ENCODE measurements at places on chromosomes 6 and 20. TPM values are rescaled to one million over a fixed set of nuclear protein-coding genes. Genes with fewer than 3 reads are reported as not detected.

RXRB gene
- 25.1 TPM for total RNA-seq

SLC26A8 gene
- total RNA-seq, result 0.26 TPM

IRF4 gene
- under 0.01 TPM for total RNA-seq

BHLHE23 gene
- total RNA-seq, result not detected

COL21A1 gene
- total RNA-seq, result 28.5 TPM

C4A gene
- total RNA-seq, result 5.8 TPM

PRIM2 gene
- total RNA-seq, result 22.3 TPM

MOCS3 gene
- total RNA-seq, result 6.9 TPM

HAO1 gene
- not detected for total RNA-seq

RPP21 gene
- total RNA-seq, result 16.5 TPM

SLC12A5 gene
- 0.06 TPM for total RNA-seq

GTF2H4 gene
- 8.0 TPM for total RNA-seq

SLC22A3 gene
- total RNA-seq, result 0.92 TPM

ETV7 gene
- under 0.01 TPM for total RNA-seq

EYA2 gene
- 0.50 TPM for total RNA-seq

BEND6 gene
- total RNA-seq, result 14.5 TPM

GMPR gene
- total RNA-seq, result 37.7 TPM

LAMA4 gene
- 568 TPM for total RNA-seq

RPS6KA2 gene
- total RNA-seq, result 64.6 TPM

CALHM5 gene
- total RNA-seq, result 11.8 TPM

KIAA1755 gene
- total RNA-seq, result 10.0 TPM

FAM209B gene
- not detected for total RNA-seq

FBXL4 gene
- total RNA-seq, result 9.9 TPM

LY6G6D gene
- not detected for total RNA-seq

SOX18 gene
- 0.56 TPM for total RNA-seq

PHACTR1 gene
- total RNA-seq, result 1.2 TPM

ME1 gene
- total RNA-seq, result 8.3 TPM

PRSS16 gene
- not detected for total RNA-seq

PFDN4 gene
- total RNA-seq, result 128 TPM

SPDEF gene
- under 0.01 TPM for total RNA-seq

KCNQ5 gene
- total RNA-seq, result 6.7 TPM

GINS1 gene
- 4.0 TPM for total RNA-seq

ZBTB46 gene
- total RNA-seq, result 3.3 TPM

RBPJL gene
- not detected for total RNA-seq

CTNNBL1 gene
- 26.8 TPM for total RNA-seq

MYLK4 gene
- 0.53 TPM for total RNA-seq

EFCAB8 gene
- total RNA-seq, result 0.50 TPM

TGM3 gene
- total RNA-seq, result not detected

TBC1D32 gene
- 13.1 TPM for total RNA-seq

WFDC5 gene
- total RNA-seq, result not detected

FABP7 gene
- total RNA-seq, result not detected

HLA-DQA1 gene
- 0.40 TPM for total RNA-seq

TENT5A gene
- 19.6 TPM for total RNA-seq

FLRT3 gene
- 0.06 TPM for total RNA-seq

XKR7 gene
- not detected for total RNA-seq

STAU1 gene
- total RNA-seq, result 53.3 TPM

SLC22A1 gene
- 0.75 TPM for total RNA-seq

TMEM200A gene
- 102 TPM for total RNA-seq

FAM83C gene
- total RNA-seq, result not detected

KCNS1 gene
- not detected for total RNA-seq

AVP gene
- not detected for total RNA-seq

ZBTB12 gene
- total RNA-seq, result 3.7 TPM

Data from aortic smooth muscle cell (primary cell).